ENCODE measurements at places on chromosomes 1 and 21.

- peak; percentile 78 for DNase-seq
- peaks cover 18% of the 10 kb centered on the region for H3K4me1 ChIP-seq
- H3K27me3 ChIP-seq, result no peaks in the 10 kb centered on the region
- peaks cover 10% of the 10 kb centered on the region for H3K36me3 ChIP-seq
- peak within 1 kb of the TSS; percentile 52 for H3K27ac ChIP-seq
Measured at GRCh38 chr1:46667782-46668760, at the start of gene ATPAF1. Gene ATPAF1, minus strand, starts transcription at chr1:46668364. Its CDS starts 42 bp downstream, at chr1:46668322.

GRCh38 chr21:43879348-43880110, 14.5 kb downstream of the AGPAT3 start:
- peaks cover 78% of the 10 kb centered on the region for H3K4me1 ChIP-seq
- H3K27ac ChIP-seq, result no peak overlapping the region
- H3K36me3 ChIP-seq, result peaks cover 19% of the 10 kb centered on the region

GRCh38 chr1:118250232-118250631, 65.2 kb upstream of the SPAG17 start:
- H3K27me3 ChIP-seq, result no peaks in the 10 kb centered on the region
- H3K4me3 ChIP-seq, result no peak overlapping the region
- no peaks in the 10 kb centered on the region for H3K36me3 ChIP-seq
- no peak overlapping the region for H3K27ac ChIP-seq

DNA sequence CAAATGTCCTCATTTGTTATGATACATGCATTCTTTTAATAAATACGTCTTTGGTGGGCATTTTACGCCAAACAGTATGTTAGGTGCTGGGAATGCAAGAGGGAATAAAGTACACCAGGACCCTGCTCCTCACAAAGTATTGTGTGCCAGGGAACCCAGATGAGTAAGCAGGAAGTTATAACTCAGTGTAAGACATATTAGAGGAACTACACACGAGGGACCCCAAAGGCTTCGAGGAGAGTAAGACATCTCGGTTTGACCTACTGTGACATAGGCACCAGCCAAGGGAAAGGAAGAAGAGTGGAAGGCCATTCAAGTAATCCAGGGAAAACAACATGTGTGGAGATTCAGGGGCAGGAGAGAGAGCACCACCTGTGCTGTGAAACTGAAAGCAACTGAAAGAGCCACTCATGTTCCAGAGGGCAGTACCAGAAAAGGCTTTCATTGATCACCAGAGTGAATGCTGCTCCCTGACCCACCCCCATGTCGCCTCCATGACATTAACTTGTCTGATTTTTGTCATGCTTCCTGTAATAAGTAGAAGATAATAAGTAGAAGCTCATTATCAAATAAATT, 542.5 kb upstream of the PKN2 start:
- H3K27ac ChIP-seq, result no peak overlapping the region
- peak overlapping the region; percentile 51 for H3K4me3 ChIP-seq
- H3K36me3 ChIP-seq, result no peaks in the 10 kb centered on the region

DNA sequence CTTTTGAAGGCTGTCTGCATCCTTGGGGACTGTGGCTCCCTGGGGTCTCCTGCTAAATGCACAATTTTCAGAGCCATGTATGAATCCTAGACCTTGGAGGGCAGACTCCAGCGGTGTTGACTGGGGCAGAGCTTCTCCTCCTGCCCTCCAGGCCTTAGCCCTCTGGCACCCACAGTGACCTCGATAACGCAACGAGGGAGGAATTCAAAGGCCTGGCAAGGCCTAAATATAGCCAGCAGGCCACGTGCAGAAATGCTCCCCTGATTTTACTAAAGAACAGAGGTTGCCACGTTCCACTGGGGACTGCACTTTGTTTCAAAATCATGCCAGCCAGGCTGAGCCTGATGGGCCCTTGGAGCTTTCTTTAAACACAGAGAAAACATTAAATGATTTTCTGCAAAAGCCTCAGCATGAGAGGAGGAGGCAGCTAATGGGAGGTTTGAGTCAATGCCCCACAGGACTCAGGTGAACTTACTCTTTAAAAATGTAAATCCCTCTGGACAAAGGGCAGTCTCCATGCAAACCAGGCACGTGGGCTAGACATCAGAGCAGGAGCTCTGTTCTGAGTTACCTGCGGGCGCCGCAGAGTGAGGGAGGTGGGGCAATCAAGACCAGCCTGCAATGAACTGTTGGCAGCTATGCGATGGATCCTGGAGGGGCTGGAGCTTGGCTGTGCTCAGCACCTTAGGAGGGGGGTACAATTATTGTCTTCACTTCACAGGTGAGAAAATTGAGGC, 28.0 kb downstream of the GRIK3 start:
- H3K36me3 ChIP-seq, result no peaks in the 10 kb centered on the region
- H3K4me3 ChIP-seq, result no peak overlapping the region
- no peak overlapping the region for H3K27ac ChIP-seq
- H3K4me1 ChIP-seq, result no peaks in the 10 kb centered on the region

- H3K4me1 ChIP-seq, result peaks cover 15% of the 10 kb centered on the region
- peaks cover 47% of the 10 kb centered on the region for H3K27me3 ChIP-seq
- DNase-seq, result peak; percentile 61
Measured at GRCh38 chr21:45404730-45405270, at the start of gene COL18A1. Gene COL18A1, plus strand, starts transcription at chr21:45405165. Its CDS starts 66 bp downstream, at chr21:45405231.

- H3K27me3 ChIP-seq, result no peaks in the 10 kb centered on the region
- no peak for DNase-seq
- no peak overlapping the region for H3K4me3 ChIP-seq
- H3K36me3 ChIP-seq, result peaks cover 3% of the 10 kb centered on the region
- no peaks in the 10 kb centered on the region for H3K4me1 ChIP-seq
Measured at GRCh38 chr1:191695865-191696264, 462.4 kb upstream of the RGS18 start.

DNA sequence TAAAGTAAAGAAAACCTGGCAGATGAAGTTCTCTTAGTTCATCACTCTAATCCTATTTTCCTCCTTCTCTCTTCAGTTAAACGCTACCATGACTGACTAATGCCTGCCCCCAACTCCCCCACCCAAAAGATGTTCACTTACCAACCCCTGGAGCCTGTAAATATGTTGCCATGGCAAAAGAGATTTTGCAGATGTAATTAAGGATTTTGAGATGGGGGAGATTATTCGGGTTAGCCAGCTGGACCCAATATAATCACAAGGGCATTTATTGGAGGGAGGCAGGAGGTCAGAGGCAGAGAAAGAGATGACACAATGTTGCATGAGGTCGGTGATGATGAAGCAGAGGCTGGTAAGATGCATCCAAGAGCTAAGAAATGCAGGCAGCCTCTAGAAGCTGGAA, 69.3 kb upstream of the PPP2R5A start:
- DNase-seq, result no peak
- H3K27ac ChIP-seq, result no peak overlapping the region
- peaks cover 1% of the 10 kb centered on the region for H3K36me3 ChIP-seq
- no peak overlapping the region for H3K4me3 ChIP-seq

- DNase-seq, result peak; percentile 89
- peaks cover 22% of the 10 kb centered on the region for H3K27me3 ChIP-seq
- peak overlapping the region; percentile 88 for H3K4me3 ChIP-seq
- peaks cover 50% of the 10 kb centered on the region for H3K4me1 ChIP-seq
Measured at GRCh38 chr1:61077676-61078541, 4.5 kb upstream of the NFIA start.

DNA sequence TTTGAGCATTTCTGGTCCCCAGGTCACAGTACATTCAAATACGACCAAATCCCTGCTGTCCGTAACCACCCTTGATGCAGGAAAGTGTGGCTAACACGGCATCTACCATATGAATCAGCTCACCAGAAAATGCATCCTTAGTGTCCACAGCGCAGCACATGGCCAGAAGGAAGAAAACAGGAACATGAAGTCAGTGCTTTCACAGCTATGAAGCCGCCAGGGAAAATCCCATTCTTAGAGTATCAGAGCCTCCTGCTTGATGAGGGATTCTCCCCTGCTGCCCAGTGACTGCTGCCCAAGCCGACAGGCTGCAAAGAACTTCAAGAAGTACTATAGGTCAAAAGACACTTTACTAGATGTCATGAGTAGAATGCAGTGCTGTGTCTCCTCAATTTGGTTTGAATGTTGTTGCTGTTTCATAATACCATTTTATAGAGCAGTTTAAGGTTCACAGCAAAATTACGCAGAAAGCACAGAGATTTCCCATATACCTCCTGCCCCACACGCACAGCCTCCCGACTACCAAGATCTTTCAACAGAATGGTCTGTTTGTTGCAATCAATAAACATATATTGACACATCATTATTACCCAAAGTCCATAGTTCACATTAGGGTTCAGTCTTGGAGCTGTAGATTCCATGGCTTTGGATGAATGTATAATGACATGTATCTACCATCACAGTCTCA, 14.5 kb downstream of the TIAM1 start:
- H3K4me1 ChIP-seq, result peaks cover 84% of the 10 kb centered on the region
- H3K4me3 ChIP-seq, result no peak overlapping the region
- no peak overlapping the region for H3K27ac ChIP-seq
- H3K36me3 ChIP-seq, result peaks cover 7% of the 10 kb centered on the region
- DNase-seq, result no peak

DNA sequence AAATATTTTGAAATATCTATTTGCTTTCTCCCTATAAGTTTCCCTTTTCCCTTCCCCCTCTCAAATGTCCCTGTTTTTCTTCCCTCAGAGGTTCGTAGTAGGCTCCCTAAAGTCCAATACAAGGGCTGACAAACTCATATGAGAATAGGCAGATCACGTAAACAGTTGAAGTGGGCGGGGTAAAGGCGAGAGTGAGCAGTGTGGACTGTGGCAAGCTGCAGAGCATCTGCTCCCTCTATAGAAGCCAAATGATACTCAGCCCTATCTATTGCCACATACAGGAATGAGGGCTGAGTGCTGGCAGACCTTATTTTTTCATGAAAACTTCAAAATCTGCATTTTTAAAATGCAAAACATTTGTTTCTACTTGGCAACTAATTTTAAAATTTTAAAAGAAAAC, 26.3 kb downstream of the PRDX6 start:
- DNase-seq, result no peak
- no peaks in the 10 kb centered on the region for H3K27me3 ChIP-seq
- no peak overlapping the region for H3K27ac ChIP-seq
- H3K4me3 ChIP-seq, result no peak overlapping the region

DNA sequence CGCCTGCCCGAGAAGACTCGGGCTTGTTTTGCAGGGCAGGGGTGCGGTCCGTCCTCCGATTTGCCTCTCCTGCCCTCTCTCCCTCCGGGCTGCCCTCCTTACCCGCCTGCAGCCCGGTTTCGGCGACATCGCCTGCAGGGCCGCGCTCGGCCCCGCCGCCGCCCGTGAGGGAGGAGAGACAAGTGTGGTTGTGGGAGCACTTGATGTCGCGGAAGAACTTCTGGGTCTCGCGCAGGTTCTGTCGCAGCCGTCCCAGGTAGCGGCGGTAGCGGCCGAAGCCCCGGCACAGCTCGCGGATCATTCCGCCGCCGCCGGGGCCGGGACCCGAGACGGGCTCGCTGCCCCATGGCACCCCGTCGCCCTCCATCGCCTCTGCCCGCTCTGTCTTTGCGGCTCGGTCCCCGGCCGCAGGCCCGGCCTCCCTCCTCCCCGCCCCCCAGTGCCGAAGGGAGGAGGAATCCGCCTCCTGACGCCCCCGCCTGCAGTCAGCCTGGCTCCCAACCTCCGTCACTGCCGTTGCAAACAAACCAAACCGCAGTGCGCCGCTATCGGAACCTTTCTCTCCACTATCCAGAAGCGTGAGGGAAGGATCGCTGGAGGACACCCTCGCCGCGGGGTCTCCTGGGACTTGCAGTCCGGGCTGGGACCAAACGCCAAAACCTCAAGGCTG, at the start of gene DSTYK:
TSS of gene DSTYK (minus strand) at position 534 of the 670 bp plus-strand sequence. CDS start at position 367, 167 bp downstream.
- DNase-seq, result peak; percentile 92
- H3K27ac ChIP-seq, result peak within 1 kb of the TSS; percentile 92

DNA sequence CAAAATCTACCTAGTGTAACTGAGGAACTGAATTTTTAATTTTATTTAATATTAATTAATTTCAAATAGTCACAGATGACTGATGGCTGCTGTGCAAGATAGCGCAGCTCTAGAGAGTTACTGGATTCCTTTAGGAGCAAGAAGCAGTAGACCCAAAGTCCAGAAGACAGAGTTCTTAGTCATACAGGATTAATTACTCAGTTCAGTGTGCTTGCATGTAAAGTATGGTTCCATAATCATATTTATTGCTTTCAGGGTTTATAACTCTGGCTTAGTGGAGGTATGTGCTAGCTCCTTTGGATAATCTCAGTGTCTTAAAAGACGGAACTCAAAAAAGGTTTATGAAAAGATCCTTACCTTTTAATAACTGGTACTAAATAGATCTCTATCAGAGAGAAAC, 17.4 kb downstream of the CEPT1 start:
- H3K36me3 ChIP-seq, result peaks cover 28% of the 10 kb centered on the region
- no peak overlapping the region for H3K27ac ChIP-seq
- H3K4me3 ChIP-seq, result no peak overlapping the region
- DNase-seq, result no peak

- no peaks in the 10 kb centered on the region for H3K4me1 ChIP-seq
- H3K4me3 ChIP-seq, result no peak overlapping the region
- H3K27ac ChIP-seq, result no peak overlapping the region
- no peaks in the 10 kb centered on the region for H3K27me3 ChIP-seq
- no peaks in the 10 kb centered on the region for H3K36me3 ChIP-seq
Measured at GRCh38 chr1:208036106-208036808, 125.3 kb upstream of the CD34 start.

GRCh38 chr1:176066709-176067108, 140.4 kb downstream of the COP1 start:
- no peak for DNase-seq
- H3K4me3 ChIP-seq, result no peak overlapping the region
- peaks cover 11% of the 10 kb centered on the region for H3K4me1 ChIP-seq
- no peak overlapping the region for H3K27ac ChIP-seq
- H3K36me3 ChIP-seq, result peaks cover 4% of the 10 kb centered on the region
- H3K27me3 ChIP-seq, result no peaks in the 10 kb centered on the region

DNA sequence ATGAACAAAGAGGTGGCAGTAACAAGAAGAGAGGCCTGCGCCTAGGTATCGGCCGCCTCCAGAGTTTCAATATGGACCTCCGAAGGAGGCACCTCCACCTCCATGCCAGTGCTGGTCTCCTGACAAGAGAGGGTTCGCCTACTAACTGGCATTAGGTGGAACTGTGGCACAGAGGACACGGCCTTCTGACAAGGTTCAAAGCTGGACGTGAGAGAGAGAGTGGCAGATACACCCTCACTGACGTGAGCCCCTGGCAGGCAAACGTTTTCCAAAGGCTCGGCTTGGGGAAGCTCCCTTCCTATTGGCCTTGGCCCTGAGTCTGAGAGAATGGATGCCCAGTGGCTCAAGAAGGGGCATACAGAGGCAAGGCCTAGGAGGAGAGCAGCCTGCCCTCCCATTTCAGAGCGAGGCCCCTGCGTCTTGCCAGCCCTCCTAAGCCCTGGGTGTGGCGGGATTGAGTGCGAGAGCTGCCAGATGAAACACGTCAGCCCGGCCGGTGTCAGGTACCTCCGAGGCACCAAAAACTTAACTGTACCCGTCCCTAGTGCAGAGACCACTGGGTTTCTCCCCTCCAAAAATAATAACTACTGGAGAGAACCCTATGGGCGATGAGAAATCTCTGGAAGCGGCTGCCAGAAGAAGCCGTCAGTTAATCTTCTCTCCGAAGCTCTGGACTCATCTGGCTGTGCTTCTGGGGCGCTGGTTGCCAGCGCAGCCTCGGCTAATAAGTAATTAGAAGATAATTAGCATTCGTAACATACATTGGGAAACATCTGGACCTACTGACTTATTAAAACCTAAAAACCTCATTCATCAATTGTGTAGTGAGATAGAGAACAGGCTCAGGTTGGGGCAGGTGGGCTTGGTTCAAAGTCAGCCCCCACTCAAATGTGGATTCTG, 283.6 kb downstream of the NPHP4 start:
- no peak overlapping the region for H3K27ac ChIP-seq
- no peak overlapping the region for H3K4me3 ChIP-seq
- DNase-seq, result no peak
- H3K36me3 ChIP-seq, result no peaks in the 10 kb centered on the region
- H3K4me1 ChIP-seq, result no peaks in the 10 kb centered on the region
- H3K27me3 ChIP-seq, result no peaks in the 10 kb centered on the region
